ENCODE measurements at places on chromosomes 6 and 20.

GRCh38 chr6:147105786-147106185 lies 98.4 kb upstream of the STXBP5 start:
- no peaks in the 10 kb centered on the region for H3K36me3 ChIP-seq
- H3K27ac ChIP-seq: no peak overlapping the region
- no peaks in the 10 kb centered on the region for H3K4me1 ChIP-seq
- H3K4me3 ChIP-seq: no peak overlapping the region

- H3K36me3 ChIP-seq: no peaks in the 10 kb centered on the region
- no peak overlapping the region for H3K27ac ChIP-seq
- H3K4me3 ChIP-seq: no peak overlapping the region
Observed at GRCh38 chr6:88302769-88303225, 136.7 kb upstream of the CNR1 start.

DNA sequence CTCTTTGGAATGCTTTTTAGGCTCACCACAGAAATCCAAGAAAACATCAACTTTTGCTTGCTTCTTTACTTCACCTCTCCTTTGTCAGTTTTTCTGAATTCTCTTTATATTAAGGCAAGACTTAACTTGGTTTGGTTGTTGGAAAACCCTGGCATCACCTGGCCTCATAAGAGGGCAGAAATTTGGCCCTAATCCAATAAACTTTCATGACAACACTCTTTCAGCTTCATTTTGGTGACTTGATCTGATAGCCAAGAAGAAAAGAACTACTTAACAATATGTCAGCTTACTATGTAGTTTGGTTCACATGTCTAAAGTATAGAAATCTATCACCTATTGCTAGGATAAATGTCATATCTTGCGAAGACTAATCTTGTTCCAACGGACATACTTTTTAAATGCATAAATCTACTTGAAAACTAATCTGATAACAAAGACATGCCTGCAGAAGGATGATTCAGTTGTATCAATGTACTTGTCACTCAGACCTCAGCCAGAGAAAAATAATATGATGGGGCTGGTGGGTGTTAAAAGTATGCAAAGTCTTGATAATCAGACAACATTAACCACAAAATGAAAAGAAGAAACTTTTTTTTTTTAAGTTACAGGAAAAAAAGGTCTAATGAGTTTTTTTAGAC lies 19.3 kb upstream of the HBS1L start:
- H3K4me1 ChIP-seq: no peaks in the 10 kb centered on the region
- no peaks in the 10 kb centered on the region for H3K27me3 ChIP-seq
- no peak for DNase-seq
- no peaks in the 10 kb centered on the region for H3K36me3 ChIP-seq

DNA sequence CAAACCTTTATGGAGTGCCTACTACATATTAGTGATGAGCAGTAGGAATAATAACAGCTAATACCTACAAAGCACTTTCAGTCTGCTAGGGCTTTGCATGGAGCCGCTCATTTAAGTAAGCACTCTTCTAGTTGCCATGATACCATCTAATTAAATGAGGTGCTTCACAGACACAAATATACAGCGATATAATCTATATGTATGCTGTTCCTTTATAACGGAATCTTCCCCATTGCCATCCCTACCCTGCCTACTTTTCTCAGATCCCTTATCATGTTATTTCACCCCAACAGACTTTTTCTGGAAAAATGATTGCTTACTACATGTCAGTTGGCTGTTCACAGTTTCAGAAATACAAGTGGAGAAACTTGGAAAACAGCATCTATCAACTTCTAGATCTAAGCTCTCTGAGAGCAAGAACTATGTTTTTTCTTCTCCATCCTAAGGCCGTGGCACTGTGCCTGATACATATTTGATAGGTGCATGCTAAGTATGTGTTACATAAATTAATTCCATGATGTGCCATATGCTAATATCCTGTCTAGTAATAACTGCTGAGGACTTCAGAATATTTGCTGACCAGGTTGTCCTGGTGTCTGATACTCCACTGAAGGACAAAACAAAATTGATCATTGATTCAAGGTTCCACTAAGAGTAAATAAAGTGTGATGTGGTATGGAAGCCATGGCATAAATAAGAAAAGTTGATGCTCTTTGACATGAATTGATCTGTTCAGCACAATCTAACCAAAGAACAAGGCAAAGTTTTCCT lies 124.6 kb downstream of the GMPR start:
- no peaks in the 10 kb centered on the region for H3K27me3 ChIP-seq
- no peaks in the 10 kb centered on the region for H3K4me1 ChIP-seq
- no peak for DNase-seq
- H3K4me3 ChIP-seq: no peak overlapping the region
- no peaks in the 10 kb centered on the region for H3K36me3 ChIP-seq

- H3K27ac ChIP-seq: no peak overlapping the region
- no peak overlapping the region for H3K4me3 ChIP-seq
- H3K27me3 ChIP-seq: peaks cover 2% of the 10 kb centered on the region
- H3K36me3 ChIP-seq: no peaks in the 10 kb centered on the region
- H3K4me1 ChIP-seq: peaks cover 7% of the 10 kb centered on the region
Observed at GRCh38 chr20:35871259-35871771, 83.0 kb downstream of the SCAND1 start.
